Mesendoderm (in vitro differentiated cells): ENCODE measurements at places on chromosomes 11 and 22.
A peak's percentile ranks its signal among the peaks of the same experiment; 100 is the strongest.

DNA sequence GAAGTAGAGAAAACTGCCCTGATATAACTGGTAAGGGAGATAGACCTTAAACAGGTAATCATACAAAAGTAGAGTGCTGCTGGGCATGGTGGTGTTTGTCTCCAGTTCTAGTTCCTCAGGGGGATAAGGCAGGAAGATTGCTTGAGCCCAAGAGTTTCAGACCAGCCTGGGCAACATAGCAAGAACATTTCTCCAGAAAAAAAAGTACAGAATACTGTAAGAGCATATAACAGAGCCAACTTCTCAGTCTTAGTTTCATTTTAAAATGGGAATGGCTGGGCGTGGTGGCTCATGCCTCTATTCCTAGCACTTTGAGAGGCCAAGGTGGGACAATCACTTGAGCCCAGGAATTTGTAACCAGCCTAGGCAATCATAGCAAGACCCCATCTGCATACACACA, 4.5 kb upstream of the RHOG start:
- no peak for DNase-seq

DNA sequence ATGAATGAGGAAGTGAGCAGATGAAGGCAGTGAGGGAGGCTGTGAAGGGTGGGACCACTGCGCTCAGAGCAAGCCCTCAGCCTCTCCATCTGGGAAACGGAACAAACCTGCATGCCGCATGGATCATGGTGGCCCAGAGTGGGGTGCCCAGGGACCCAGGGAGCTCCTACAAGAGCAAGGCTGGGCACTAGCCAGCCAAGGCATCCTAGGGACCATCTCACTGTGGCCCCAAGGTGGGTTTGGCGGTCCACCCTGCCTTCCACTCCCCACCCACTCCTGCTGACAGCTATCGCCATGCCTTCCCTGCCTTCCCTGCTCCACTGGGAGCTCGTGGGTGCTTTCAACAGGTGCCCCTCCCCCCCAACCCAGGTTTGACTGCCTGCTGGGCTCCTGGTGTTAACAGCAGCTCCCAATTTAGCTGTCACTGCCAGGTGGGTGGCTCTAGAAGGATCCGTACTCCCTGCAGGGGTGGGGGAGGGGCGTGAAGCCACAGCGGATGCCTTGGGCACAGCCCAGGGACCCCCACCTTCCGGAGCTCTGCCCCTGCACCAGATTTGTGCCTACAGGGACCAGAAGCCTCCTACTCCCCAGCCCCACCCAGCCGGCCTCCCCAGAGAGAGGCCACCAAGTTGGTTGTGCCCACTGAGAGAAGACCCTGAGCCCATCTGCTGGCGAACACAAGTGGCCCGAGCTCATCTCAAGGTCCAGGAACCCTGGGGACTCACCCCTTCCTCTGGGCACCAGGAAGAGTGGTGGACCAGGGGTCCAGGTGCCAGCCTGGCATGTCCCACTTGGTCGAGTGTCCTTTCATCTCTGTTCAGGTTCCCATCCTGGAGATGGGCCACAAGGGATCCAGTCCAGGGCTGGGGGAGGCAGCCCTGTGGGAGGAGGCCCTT, 29.7 kb upstream of the PRODH start:
- no peak for DNase-seq

- peak; percentile 84 for DNase-seq
Observed at GRCh38 chr11:12008790-12009616, 577 bp upstream of the DKK3 start.

- no peak for DNase-seq
Observed at GRCh38 chr22:44575381-44576268, 77.6 kb upstream of the RTL6 start.

DNA sequence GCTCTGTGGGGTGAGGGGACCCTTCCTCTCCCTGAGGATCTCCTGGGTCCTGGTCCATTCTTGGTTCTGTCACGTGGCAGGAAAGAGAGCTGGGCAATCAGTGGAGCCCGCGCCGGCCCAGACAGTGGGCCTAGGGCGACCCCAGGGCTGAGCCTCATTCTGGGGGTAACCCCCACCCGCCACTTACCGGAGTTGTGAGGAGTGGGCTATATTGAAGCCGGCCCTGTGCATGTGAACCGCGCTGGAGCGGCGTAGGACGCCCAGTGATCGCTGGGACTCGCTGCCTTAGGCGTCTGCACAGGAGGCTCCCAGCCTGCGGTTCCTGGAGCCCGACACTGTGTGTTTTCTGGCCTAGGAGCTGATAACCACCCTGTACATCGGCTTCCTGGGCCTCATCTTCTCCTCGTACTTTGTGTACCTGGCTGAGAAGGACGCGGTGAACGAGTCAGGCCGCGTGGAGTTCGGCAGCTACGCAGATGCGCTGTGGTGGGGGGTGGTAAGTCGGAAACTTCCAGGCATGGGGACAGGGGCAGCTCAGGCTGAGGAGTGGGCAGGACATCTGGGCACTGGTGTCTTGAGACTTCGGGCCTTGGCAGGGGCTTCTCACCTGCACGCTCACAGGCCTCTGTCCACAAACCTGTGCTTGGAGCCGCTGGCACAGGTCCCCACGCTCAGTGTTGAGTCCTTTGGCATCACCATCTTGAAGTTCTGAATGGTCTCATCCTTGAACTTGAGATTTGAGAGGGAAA, 127.1 kb downstream of the KCNQ1OT1 start:
- DNase-seq, result no peak

GRCh38 chr11:78560153-78560552, 14.5 kb downstream of the NARS2 start:
- no peak for DNase-seq
